ENCODE measurements at places on chromosomes 7 and 10. TPM values are rescaled to one million over a fixed set of nuclear protein-coding genes. Genes with fewer than 3 reads are reported as not detected.

DNA sequence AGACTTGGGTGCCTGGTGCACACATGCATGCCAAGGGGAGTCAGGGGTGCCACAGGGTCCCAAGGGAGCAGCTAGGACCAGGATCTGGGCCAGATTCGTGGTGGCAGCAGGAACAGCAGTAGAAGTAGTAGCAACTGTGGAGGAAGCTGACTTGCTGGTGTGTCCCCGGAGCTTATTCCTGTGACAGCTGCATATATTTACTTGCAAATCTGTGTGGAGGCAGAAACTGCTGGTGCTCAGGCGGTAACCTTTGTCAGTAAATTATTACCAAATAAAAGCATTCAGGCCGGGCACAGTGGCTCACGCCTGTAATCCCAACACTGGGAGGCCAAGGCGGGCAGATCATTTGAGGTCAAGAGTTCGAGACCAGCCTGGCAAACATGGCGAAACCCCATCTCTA lies 67.4 kb upstream of the RAB18 start:
- DNase-seq: no peak

- DNase-seq: peak; percentile 83
These were observed 34.4 kb downstream of the CCDC71L start for GRCh38 chr7:106626376-106627164.

PRSS37 gene
- not detected for total RNA-seq

- DNase-seq: no peak
These were observed 4.4 kb downstream of the PRKAR2B start for GRCh38 chr7:107048783-107049418.
